Anterior cingulate cortex (tissue), 58 donors: ENCODE measurements at places on chromosomes 4 and X.

- DNase-seq = no peak
Observed at GRCh38 chr4:138910195-138910913, 105.2 kb upstream of the NOCT start.

- no peak for DNase-seq
Observed at GRCh38 chrX:136936183-136936549, 55.6 kb upstream of the RBMX start.

GRCh38 chr4:1880332-1880731 is 9.1 kb downstream of the NSD2 start:
- DNase-seq = no peak

DNA sequence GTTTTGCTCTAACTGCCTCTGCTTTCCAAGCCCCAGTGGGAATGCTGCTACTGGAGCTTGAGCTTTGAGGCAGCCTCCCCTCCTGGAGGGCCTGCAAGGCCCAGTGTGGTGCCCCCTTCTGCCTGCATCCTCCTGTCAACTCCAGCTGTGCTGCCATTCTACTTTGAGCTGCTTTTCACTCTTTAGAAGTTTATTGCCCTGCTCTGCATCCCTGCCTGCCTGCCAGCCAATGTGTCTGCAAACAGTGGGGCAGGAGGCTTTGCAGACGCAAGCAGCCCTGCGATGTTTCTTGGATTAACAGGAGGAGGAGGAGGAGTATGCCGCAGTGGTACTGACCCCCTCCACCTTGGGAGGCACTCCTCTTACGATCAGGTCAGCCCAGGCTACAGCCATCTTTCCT is 16.4 kb downstream of the TMEM31 start:
- no peak for DNase-seq

GRCh38 chrX:99010957-99011356 is 1399.1 kb downstream of the PCDH19 start:
- DNase-seq = no peak

DNA sequence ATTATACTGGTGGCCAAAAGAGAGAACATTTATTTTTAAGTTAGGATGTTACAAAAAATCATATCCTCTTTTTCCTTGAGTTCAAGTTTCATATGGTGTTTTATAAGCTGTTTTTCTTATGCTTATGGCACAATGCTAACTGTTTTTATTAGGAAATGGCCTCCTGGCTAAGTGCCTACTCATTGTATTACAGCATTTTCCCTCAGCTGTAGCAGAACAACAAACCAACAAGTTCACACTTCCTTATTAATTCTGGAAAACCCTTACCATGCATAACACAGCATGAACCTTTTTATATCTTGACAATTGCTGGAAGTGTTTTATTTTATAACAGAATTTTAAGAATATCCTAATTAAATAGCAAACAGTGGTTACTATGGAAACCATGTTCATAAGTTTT is 165.8 kb downstream of the GASK1B start:
- no peak for DNase-seq

DNA sequence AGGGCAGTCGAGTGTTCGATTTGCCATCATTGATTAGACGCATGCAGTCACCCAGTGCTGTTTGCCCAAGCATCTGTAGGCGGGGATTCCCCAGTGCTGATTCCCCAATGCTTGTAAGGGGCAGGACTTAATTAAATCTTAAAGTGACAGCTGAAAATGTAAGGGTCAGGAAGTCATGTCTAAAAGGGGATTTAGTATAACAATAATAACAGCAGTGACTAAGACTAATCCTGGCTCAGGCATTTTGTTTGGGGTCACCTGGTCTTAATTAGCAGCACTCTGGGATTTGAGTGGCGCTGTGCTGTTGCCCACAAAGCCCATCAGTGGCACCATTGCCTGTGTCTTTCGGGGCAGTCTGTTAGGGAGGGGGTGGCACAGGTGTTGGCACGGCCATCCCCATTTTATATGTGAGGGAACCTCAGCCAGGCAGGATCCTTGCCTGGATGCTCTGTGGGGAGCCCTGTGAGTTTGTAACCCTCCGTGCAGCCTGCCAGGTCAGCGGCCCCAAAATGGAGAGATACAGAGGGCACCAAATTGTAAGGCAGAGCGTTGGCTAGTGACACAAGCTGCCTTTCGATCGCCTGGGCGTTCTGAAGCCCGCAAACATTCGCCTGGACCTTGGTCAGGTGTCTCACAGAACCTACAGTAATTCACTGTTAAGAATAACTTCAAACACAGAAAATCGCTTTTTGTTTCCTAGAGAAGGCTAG is 146.7 kb downstream of the TBL1X start:
- DNase-seq = no peak

- no peak for DNase-seq
Observed at GRCh38 chr4:113756005-113756410, 5.5 kb downstream of the CAMK2D start.

DNA sequence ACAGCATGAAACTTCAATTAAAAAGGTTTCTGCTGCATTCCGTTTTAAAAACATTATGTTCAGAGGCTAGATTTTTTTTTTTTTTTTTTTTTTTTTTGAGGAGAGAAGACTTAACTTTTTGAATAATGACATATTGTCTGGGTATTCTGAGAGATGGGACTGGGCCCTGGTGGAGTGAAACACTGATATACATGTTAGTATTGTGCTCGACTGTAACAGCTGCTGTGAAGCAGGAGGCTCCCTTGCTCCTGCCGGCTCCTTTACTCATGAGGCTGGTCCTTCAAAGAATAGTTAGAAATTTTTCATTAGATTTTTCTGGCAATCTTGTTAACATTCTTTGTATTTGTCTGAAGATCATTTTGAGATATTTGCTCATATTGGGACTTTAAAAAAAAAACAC is 73.3 kb downstream of the TMEM131L start:
- no peak for DNase-seq

DNA sequence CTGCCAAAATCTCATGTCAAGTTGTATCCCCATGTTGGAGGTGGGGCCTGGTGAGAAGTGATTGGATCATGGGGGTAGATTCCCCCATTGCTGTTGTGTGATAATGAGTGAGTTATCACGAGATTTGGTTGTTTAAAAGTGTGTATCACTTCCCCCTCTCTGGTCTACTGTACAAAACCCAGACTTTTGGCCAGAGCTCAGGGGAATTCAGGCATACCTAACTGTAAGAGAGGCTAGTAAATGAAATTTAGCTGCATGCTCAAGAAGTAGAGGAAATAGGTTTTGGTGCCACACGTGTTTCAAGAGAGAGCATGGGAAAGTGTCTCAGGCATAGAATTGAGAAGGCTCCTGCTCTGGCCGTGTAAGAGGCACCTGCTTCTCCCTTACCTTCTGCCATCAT is 190.5 kb upstream of the GALNTL6 start:
- DNase-seq = no peak

DNA sequence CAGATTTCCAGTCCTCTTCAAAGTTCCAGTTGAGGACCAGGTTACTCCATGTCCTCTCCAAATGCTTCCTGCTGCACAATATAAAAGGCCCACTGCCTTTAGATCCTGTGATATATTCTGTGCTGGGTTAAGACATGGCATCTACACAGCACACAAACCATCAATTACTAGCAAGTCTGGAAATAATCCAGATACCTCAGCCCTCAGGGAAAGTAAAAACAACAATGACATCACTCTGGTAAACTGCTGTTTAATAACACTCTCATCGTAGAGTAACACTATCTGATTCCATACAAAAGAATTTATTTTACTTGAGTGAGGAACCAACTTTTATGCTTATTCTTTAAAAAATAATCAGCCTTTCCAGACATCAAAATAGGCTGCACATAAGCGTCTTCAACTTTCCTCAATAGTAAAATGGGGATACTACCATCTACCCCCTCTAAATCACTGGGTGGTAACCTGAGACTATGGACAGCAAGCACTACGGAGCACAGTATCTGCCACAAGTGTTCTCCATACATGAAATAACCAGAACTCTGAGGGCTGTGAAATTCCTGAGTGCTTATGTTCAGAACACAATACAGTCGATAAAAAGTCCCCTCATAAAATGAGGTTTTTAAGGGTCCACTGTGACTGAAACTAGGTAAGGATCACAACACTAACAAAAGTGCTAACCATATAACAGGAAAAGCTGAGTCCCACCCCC is 53.4 kb downstream of the ABCG2 start:
- no peak for DNase-seq

GRCh38 chr4:1830642-1831228 is 25.2 kb downstream of the LETM1 start:
- no peak for DNase-seq

GRCh38 chrX:1178580-1179057 is 33.8 kb downstream of the CRLF2 start:
- DNase-seq = no peak

- no peak for DNase-seq
Observed at GRCh38 chr4:96652158-96652557, 812.3 kb downstream of the PDHA2 start.

GRCh38 chr4:105470766-105471165 is 3.1 kb downstream of the PPA2 start:
- DNase-seq = no peak

DNA sequence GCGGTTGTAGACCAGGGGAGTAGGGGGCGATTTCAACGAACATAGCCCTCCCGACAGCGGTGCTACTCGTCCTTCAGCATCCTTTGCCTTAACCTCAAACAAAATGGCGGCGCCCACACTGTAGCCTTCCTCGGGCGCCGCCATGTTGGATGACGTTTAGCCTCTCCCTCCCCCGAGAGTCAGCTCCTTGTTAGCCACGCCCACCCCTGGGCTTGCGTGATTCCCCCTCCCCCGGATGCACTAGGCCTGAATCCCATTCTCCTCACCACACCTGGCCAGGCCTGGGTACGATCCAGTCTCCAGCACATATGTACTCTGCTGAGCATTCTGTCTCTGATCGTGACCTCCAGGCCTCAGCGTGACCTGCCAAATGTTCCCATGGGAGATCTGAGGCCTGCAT is 49.0 kb upstream of the ZNF157 start:
- DNase-seq = peak; percentile 6

DNA sequence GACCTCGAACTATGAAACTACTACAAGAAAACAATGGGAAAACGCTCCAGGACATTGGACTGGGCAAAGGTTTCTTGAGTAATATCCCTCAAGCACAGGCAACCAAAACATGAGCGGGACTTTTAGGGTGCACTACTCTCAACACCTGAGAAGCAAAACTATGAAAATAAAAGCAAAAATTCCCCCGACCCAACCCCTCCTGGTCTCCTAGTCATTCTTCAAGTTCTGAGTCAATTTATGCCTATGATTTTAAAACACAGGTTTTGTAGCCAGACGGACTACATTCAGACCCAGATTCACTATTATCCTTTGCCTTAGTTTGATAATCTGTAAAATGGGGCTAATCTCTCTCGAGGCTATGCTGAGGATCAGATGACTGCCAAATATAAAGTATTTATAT is 97.0 kb downstream of the SOWAHB start:
- no peak for DNase-seq

DNA sequence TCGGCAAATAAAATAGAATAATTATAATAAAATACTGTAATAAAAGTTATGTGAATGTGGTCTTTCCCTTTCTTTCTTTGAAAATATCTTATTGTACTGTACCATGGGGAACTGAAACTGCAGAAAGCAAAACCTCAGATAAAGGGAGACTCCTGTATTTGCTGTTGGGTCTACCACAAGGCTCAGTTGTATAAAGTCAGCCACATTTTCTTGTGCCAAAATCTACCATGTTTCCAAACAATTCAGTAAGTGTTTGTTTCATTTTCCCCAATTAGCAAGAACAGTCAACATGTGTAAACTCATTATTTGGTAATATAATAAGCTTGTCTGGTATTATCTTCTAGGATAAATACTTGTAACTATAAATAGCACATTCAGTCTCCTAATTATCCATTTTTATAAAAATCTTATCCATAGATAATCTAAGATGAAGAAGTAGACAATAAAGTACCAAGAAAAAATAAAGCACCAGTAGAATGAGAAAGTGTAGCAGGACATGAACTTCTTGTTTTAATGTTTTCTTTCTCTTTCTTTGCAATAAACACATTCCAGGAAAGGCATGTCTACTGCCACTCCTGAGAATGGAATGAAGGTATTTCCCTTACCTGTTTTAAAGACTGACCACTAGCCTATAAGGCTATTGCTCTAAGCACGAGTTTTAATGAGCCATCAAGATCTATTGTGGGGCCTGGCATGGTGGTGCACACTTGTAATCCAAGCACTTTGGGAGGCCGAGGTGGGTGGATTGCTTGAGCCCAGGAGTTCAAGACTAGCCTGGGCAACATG is 15.0 kb upstream of the OTUD4 start:
- no peak for DNase-seq

DNA sequence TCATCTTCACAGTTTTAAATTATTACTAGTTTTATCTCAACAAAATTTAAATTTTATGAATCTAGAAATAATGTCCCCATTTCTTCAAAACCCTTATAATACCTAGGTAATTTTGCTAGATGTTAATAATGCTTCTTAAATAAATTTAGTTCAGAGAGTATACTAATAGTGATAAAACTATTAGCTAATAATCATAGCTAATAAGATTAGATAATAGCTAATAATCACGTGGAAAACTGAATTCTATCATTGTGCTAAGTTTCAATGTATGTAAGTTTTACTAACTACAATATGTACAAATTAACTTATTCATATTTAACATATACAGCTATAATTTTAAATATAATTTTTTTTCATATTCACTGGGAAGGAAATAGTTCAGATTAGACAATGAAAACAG is 10.2 kb downstream of the ANKRD17 start:
- no peak for DNase-seq

DNA sequence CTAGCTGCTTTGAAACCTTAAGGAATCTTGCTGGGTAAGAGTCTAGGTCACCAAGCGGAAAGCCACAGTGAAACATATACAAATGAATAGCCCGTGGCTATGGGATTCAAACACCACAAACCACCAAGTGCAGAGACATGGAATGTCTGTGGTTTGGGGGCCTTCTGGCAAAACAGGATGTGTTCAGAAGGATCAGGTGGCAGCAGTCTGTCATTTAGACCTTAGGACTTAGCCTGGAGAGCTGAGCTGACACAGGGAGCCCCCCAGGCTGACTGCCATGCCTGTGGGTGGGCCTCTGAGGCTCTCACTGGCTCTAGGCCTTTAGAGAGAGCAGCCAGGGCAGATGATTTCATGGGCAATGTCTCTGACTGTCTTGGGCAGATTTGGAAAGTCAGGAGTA is 225.6 kb downstream of the FBXW7 start:
- no peak for DNase-seq

DNA sequence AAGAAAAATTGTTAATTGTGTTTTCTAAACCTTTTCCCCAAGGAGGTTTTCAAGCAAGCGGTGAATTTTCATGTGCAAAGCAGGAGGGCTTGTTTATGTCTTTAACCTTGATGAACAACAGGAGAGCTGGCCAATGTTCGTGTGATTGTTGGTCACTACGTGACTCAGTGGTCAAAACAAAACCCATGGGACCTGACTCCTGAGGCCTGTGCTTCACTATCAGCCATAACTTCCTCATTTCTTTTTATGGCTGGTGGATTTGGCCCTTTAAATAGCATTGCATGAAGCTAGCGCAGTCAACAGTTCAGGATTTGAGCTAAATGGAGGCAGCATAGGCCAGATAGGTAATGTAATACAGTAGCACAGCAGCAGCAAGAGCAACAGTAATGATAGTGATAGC is 80.5 kb downstream of the MID1IP1 start:
- DNase-seq = no peak

- no peak for DNase-seq
Observed at GRCh38 chrX:45164995-45165394, 35.7 kb downstream of the DIPK2B start.

GRCh38 chr4:95272036-95272435 is 276.7 kb downstream of the UNC5C start:
- no peak for DNase-seq

GRCh38 chr4:184282251-184282713 is 64.6 kb upstream of the ENPP6 start:
- no peak for DNase-seq
